ENCODE measurements at places on chromosomes 5 and 9. TPM values are rescaled to one million over a fixed set of nuclear protein-coding genes. Genes with fewer than 3 reads are reported as not detected.

Gene ANKRD18B
- 0.01 TPM for polyA plus RNA-seq

Gene CKS2
- polyA plus RNA-seq: 17.9 TPM

Gene RNF208
- polyA plus RNA-seq: 7.1 TPM

Gene ISL1
- polyA plus RNA-seq: not detected

Gene CCDC192
- not detected for polyA plus RNA-seq

Gene EQTN
- not detected for polyA plus RNA-seq

Gene AGGF1
- 15.6 TPM for polyA plus RNA-seq

Gene GABBR2
- 0.03 TPM for polyA plus RNA-seq

Gene PCDHGA9
- polyA plus RNA-seq: 0.11 TPM

Gene IFNA21
- not detected for polyA plus RNA-seq

Gene FSD1L
- 0.38 TPM for polyA plus RNA-seq

- no peak for DNase-seq
Observed at GRCh38 chr9:86771941-86772634, 175.2 kb downstream of the GAS1 start.

GRCh38 chr5:74067748-74068541, 441.9 kb downstream of the ARHGEF28 start:
- no peak for DNase-seq

GRCh38 chr5:68500813-68501212, 285.3 kb downstream of the PIK3R1 start:
- DNase-seq: no peak

- DNase-seq: no peak
Observed at GRCh38 chr5:55511010-55511409, 23.8 kb downstream of the PLPP1 start.

DNA sequence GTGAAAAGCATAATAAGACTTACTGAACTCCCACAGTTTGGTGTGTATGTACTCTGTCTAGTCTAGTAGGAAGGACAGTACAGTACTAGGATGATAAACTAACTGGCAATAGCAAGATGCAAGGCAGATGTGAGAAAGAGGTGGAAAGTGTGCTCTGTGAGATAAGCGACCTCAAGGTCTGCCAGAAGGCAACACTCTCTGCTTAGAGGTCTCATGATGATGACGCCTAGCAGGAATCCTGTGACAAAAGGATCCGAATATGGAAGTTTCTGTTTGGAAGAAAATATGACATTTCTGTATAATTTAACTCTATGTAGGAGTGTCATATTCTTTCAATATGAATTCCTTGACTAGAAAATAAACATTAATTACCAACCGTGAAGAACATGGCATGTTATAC, 112.2 kb downstream of the PLPPR1 start:
- DNase-seq: no peak

GRCh38 chr5:125160787-125161502, 414.5 kb upstream of the ZNF608 start:
- no peak for DNase-seq

- no peak for DNase-seq
Observed at GRCh38 chr9:18549772-18550171, 75.8 kb downstream of the ADAMTSL1 start.

GRCh38 chr9:134936346-134937163, 18.8 kb upstream of the FCN1 start:
- no peak for DNase-seq

- no peak for DNase-seq
Observed at GRCh38 chr5:9440517-9440916, 105.4 kb downstream of the SEMA5A start.

- no peak for DNase-seq
Observed at GRCh38 chr9:22037954-22038690, 29.0 kb upstream of the CDKN2B start.

GRCh38 chr9:83491413-83491812, 46.8 kb downstream of the FRMD3 start:
- DNase-seq: no peak

- no peak for DNase-seq
Observed at GRCh38 chr5:178069909-178070308, 43.4 kb upstream of the N4BP3 start.

DNA sequence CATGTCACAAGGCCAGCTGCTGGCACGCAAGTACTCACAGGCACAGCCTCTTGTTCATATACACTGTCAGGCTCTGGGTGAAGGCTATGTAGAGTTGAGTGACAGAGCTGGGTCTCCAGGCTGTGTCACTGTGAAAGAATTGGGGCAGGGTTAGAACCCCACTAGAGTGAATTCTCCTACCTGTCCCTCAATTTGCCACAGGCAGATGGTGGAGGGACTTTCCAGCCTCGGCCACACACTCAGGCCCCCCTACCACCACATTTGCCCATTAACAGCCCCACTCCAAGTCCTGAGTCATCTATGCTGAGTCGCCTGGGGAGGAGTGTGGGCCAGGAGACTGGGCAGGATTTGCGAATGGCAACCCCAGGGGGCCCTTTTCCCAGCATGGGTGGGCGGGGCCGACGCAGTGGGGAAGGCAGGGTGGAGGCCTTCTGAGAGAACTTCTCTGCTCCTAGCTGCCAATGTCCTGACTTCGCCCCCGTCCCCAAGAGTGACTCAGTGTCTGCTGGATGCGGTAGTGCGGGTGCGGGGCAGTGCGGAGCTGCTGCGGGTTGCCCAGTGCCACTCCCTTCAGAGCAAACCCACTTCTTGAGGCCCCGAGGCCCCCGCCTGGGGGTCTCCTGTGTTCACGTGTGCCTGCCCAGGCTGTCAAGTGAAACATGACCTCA, 50.3 kb upstream of the PSD2 start:
- no peak for DNase-seq

DNA sequence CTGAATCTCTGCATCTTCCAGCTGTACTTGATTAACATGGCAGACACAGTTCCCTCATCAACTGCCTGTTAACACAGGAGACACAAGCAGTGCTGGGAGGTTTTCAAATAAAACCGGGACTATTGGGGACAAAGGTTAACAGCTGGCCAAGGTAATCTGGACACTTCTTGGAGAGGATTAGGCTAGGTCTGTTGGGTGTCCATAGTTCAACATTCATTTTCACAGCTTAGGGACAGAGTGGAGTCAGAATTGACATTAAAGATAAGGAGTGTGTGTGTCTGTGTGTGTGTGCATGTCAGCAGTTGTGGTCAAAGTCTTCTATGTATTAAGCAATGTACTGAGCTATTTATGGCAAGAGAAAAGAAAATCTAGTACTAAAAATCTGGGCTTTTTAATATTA, 216.2 kb downstream of the MED10 start:
- no peak for DNase-seq

- no peak for DNase-seq
Observed at GRCh38 chr9:124776954-124777648, at the start of gene OLFML2A. OLFML2A (plus strand) TSS chr9:124777133; CDS start chr9:124777271, 138 bp downstream.

- no peak for DNase-seq
Observed at GRCh38 chr5:116583862-116584222, 9.2 kb upstream of the SEMA6A start.

GRCh38 chr9:137690930-137691645, 72.3 kb downstream of the EHMT1 start:
- DNase-seq: no peak

DNA sequence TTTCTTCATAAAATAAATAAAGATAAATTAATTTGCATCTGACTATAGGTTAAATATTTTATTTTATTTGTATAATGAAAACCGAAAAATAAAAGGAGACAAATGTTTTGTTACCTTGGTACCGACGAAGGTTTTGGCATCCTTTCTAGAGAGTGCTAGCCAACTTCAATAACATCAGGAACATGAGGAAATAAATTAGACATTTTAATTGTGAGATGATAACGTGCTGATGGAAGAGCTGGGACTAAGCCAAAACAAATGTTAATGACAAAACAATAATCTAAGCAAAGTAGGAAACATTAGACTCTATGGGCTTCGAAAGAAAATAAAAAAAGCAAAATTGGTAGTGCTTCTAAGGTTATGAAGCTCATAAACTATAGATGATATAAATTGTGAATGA, 201.0 kb downstream of the IRX2 start:
- DNase-seq: no peak

- no peak for DNase-seq
Observed at GRCh38 chr5:82285206-82285605, 7.1 kb upstream of the RPS23 start.

- no peak for DNase-seq
Observed at GRCh38 chr5:60779466-60779865, 64.6 kb downstream of the ELOVL7 start.

DNA sequence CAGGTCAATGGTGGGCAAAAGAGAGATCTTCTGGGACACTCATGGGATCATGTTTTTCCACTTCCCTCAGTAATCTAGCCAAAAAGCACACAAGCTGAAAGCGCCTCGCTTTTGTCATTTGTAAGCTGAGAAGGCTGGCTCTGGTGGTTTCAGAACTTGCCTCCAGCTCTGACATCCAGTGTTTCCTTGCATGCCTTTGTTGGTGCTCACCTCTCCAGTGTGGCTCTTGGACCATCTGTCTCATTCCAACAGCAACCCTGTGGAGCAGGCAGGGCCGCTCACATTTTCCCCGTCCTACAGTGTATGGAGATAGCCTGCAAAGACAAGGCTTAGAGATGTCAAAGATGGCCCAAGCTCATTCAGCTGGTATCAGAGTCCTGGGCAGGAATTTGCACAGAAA, 160.8 kb upstream of the KLF4 start:
- no peak for DNase-seq

DNA sequence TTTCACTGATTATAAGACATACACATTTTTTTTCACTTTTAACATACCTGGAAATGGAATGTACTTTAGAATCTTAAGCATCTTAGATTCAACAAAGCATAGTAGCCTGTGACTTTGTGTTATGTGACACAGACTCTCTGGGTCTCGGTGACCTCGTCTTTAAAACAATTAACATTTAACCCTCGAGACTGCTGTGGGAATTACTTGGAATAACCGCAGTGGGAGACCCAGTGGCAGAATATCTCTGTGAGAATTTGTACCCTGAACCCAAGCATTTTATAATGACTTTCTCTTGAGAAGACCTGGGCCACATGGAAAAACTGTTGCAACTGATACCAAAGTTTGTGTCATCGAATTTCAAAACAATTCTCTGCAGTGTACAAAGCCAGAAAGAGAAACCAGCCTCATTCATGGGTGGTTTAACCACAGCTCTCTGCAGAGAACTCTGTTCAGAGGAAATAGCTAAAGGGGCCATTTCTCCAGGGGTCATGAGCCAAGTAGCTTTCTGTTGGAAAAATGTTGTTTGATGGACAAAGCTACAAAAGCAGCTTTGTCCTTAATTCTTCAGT, 10.0 kb upstream of the RETREG1 start:
- DNase-seq: no peak

Data from liver (tissue), 10 donors.